ENCODE measurements at places on chromosomes 3 and 15.

DNA sequence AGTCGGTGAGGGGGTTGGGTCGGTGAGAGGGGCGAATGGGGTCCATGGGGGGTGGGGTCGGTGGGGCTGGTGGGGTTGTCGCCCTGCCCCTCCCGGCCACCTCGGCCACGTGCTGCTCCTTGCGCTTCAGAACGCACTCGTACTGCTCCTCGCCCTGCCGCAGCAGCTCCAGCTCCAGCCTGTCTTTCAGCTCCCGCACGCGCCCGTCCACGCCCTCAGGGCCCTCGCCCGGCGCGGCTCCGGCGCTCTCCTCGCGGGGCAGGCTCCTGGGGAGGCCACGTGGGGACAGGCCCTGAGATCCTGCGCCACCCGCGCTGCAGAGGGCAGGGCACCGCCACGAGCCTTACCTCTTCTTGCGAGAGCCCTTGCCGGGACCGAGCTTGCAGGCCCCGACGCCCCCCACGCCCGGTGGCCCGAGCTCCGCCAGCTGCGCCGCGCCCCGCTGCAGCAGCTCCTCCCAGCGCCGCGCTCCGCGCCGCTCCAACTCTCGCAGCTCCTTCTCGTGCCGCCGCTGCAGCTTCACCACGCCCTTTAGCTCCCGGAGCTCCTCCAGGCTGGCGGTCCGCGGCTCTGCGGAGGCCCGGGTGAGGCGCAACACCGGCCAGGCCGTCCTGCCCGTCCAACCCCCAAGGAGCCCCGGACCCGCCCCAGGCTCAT is 8.2 kb upstream of the ANKRD63 start:
- no peak for DNase-seq

DNA sequence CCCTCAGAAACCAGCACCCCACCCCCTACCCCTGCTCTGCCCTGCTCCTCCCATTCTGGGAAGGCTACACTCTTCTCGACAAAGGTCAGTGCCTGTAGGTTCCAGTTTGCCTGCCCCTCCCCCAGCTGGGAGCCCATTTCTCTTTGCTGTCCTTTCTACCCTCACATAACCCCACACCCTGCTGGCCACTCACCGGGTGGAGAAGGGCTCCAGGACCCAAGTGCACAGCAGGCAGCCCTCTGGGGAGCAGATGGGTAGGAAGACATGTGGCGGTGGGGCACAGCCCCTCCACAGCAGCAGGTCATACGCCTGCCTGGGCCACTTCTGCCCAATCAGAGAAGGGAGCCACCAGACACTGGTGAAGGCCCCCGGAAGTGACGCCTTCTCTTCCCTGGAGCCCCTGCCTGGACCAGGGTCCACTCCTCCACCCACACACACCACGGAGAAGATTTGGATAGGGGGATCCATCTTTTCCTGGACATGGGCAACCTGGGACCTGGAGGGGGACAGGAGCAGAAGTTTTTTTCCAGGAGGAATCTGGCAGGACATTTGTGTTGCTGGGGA is at the start of gene THPO:
THPO (minus strand) TSS at position 326 of the 564 bp plus-strand sequence. CDS start 1,948 bp downstream, outside the sequence.
- no peak for DNase-seq

DNA sequence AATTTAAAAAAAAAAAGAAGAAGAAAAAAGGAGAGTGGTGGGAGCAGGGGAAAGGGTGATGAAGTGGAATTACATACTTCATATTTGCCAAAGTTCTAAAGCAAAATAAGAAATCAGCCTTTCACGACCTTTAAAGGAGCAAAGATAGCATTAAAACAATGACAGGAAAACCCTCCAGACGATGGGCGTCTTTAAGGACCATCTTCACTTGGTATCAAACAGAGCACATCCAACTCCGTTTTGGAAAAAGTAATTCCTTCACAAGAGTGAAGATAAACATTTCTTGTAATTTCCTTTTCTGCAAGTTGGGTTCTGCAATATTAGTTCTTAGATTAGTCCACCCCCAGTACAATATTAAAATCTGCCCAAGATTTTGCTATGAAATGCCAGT is 32.8 kb downstream of the FRMD4B start:
- DNase-seq: no peak

GRCh38 chr3:21839592-21839991 is 88.6 kb upstream of the ZNF385D start:
- DNase-seq: no peak

DNA sequence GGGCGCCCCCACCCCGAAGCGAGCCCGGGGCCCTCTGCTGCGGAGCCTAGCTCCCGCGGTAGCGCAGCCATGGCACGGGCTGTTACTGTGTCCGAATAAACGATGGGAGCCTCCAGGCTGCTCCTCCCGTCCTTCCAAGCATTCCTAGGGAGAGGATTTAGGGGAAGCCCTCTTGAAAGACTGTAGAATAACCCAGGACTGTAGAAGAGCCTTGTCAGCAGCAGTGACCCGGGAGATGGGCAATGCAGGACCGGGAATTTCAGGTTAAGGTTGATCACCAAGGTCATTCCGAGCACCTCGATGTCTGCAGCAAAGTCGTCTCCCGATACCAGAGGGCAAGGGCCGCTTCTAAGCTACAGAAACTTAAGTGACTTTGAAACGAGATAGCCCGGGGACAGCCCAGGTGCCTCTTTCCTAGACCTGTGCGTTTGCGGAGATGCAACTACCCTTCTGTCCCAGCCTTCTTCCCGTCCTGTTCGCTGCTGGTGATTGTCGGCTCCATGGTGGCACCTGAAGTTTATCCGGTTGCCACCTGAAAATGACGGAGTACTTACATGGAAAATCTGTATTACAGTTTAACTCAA is 753 bp upstream of the MYO5A start:
- no peak for DNase-seq

Data from ascending aorta (tissue), 2 donors.